Nucleus accumbens (tissue), 56 donors: ENCODE measurements at places on chromosomes 6 and 20.

DNA sequence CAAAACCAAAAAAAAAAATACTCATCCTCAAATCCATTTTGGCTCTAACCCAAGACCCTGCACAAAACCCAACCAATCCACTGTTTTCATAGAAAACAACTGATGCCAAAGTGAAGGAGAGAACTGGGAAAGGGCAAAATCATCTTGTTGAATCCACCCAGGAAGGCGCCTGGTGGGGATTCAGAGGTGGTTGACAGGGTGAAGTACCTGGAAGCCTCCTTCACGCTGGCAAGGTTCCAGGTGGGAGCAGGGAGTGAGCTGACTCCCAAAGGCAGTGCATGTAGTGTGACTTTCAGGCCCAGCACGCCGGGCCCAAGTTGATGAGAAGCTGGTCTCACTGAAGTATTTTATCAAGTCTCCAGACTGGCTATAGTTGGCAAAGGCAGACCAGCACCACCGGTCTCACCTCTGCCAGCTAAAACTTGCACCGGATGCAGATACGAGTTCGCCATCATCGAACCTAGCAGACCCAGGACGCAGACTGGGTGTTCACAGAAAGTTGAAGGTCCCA, 16.5 kb downstream of the PPP1R10 start:
- DNase-seq = no peak

- no peak for DNase-seq
These were observed 146.7 kb upstream of the TBX18 start for GRCh38 chr6:84910906-84911607.

DNA sequence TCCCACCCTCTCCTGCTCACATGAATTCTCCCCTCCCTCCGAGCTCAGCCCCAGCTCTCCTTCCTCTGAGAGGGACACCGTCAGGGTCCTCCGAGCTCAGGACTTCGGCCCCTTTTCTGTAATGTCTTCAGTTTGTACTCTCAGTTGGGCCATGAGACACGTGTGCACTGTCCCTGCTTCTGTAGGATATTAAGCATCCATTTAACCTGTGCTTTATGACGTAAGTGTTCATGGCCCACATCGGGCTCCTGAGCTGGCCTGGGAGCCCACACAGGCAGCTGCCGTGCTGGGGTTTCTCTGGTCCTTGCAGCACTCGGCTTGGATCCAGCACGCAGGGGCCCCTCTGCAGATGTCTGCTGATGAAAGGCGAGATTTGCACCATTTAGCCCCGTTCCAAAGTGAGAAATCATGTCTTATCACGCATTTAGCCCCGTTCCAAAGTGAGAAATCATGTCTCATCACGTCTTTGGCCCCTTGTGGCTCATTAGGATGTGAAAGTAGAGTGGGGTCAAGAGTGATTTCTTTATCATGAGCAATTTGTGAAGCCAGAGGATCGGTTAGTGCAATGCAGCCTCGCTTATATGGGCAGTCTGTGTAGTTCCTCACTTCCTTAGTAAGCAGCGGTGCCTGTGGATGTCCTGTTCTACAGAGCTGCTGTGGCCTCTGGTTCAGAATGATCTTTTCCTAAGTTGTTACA, 25.3 kb downstream of the DUSP22 start:
- no peak for DNase-seq

DNA sequence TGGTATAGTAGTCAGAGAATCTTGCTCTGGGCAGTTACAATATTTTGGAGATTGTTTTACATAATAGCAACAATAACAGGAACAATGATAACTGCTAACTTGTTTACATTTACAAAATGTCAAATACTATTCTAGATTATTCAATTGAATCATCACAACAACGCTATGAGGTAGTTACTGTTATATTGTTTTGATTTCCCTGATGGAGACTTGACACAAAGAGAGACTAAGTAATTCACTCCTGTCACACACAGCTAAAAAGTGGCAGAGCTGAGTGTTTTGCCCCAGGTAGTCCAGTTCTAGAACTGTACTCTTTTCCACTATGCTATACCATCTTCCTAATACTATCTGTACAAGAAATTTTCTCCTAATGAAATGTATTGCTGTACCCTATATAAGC, 356.1 kb downstream of the LAMA2 start:
- DNase-seq = no peak

DNA sequence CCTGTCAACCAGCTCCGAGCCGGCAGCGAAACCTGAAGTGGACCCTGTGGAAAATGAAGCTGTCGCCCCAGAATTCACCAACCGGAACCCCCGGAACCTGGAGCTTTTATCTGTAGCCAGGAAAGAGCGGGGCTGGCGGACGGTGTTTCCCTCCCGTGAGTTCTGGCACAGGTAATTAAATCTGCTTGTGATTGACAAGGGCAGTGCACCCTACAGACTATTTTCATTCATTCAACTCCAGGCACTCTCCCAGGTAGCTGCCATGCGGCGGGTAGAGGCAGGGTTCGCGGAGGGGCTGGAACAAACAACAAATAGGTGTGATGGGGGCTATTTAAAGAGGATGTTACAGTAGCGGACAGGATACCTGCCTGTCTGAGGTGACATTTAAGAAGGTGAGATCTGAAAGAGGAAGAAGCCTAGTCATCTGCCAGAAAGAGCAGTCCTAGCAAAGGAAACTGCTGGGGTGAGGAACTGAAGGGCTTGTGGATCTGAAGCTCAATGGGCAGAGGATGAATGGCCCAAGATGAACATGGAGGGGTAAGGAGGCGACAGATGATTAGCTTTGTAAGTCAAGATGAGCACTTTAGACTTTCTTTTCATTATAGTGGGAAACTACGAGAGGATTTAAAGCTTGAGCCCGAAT, 810 bp downstream of the MRPL18 start:
- no peak for DNase-seq

GRCh38 chr6:19547507-19547906, 289.7 kb upstream of the ID4 start:
- DNase-seq = no peak

DNA sequence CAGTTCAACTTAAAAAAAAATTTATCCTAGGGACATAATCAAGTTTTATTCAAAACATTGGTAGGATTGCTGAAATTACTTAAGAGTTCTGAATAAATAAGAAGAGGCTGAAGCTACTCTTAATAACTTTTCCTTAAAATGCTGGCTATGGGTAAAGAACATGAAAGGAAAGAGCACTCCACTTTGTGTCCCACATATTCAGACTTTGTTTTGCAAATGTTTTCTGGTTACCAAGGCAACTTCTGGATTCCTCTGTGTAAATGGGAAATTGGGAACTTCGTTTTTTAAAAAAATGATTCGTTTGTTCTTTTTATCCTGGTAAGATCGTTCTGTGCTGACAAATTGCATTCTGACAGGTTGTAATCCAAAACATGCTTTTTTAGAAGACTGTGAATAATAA, 115.0 kb downstream of the KIF6 start:
- DNase-seq = no peak

DNA sequence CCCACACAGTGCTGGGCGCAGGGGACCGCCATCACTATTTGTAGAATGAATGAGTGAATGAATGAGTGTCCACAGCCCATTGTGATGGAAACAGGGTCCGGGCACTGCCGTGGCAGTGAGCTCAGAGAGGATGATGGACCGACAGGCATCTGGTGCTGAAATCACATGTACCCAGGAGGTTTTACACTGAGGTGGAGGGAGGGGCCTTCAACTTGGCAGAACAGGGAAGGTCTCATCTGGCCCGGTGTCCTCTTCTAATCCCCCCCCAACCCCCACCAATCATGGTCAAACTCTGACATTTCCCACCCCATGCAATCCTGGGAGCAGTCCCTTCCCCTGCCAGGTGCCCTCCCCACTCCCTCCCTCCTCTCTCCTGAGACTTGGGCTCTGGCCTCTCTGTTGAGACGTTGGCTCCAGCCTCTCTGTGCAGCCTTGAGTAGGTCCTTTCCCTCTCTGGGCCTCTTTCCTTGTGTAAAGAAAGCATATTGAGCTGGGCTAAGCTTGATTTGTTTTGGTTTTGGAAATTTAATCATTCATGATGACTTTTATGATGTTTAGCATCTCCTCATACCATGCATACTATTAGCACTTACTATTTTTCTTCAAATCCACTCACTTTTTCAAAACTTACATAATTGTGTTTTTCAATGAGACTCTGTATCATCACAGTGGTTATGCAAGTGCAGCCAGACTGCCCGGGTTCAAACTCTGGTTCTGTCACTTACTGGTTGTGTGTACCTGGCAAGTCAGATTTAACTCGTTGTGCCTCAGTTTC, 10.8 kb downstream of the KIAA1755 start:
- no peak for DNase-seq

DNA sequence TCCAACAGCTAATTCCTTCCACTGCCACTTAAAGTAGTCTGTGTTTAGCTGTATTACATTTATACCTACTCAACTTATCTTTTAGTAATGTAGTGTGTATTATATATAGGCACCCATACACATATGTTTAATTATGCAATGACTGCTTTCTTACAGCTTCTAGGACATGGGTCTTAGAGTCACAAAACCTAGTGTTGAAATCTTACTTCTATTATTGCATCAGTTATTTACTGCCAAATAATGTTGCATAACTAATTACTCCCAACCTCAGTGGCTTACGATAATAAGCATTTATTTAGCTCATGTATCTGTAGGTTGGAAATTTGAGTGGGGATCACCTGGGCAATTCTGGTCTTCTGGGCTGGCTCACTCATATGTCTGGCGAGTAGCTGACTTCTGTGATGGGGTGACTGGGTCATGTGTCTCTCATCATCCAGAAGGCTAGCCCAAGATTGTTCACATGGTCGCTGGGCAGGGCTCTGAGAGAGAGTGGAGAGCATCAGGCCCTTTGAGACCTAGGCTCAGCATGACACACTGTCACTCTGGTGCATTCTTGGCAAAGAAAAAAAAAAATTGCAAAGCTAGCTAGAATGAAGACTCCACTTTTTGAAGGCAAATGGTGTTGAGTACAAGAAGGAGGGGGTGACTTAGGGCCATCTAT, 187.0 kb downstream of the PLCB1 start:
- no peak for DNase-seq

- DNase-seq = no peak
These were observed 9.3 kb downstream of the OR2H1 start for GRCh38 chr6:29466241-29466640.

DNA sequence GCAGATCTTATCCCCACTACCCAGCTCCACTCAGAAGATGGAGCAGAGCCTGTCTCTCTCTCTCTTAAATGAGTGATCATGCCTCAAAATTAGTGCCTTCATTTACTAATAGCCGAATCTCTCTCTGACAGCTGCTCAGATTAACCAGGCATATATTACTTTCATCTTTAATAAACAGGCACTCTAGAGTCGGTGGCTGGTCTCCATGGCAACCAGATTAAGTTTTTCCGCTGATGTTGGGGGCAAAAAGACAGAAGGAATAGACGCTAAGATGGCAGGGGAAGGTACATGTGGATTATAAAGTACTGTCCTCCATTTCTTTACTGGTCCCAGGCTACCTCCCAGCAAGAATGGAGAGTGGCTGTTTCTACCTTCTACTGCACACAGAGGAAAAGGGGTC, 121.6 kb downstream of the QRSL1 start:
- no peak for DNase-seq

GRCh38 chr6:3518356-3519190, 61.7 kb upstream of the SLC22A23 start:
- DNase-seq = no peak

DNA sequence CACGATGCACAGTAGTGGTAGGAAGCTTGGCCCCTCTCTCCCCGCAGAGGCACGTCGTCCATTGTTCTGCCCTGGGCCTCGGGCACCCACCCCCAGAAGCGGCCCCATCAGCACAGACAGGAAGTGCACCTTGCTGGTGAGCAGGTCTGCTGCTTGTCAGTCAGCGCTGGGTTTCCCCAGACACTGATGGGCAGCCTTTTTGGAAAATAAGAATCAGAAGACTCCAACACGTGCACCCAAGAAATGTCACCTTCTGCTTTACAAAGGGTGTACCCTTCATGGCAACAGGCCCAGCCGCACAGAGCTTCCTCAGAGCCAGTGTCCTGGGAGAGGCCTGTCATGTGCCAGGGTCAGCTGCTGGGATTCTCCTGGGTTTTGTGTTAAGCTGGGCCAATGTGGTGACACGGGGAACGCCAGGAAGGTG, 34.7 kb upstream of the IRF4 start:
- no peak for DNase-seq

DNA sequence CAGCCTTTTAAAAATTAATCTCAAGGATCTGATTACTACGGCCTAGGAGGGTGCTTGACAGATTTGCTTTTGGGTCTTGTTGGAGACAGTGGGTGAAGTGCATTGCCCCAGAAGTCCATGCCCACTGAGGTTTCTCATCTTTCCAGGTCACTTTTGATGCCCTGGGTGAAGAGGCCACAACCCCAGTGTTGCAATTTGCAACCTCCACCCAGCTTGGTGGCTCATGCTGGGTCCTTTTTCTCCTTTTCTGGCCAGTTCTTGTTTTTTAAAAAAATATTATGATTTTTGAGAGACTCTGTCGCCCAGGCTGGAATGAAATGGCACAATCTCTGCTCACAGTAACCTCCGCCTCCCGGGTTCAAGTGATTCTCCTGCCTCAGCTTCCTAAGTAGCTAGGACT, 9.4 kb downstream of the STX11 start:
- no peak for DNase-seq

- DNase-seq = no peak
These were observed 90.3 kb downstream of the FHL5 start for GRCh38 chr6:96653181-96653580.

DNA sequence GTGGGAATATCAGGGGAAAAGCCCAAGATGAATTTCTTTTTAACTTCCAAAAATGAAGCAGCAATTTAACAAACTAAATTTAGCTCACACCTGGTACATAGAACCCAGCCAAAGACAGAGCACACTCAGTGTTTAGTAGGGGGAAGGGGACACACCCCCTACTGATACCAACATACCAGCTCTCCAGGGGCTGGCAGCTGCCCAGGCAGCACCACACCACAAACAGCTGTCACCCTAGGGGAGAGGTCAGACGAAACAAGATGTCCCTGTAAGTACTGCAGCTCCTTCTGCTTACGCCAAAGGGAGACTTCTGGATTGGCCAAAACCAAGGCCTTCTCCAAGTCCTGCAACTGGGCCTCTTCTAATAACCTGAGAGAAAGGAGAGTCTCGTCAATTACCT, 26.0 kb downstream of the MDN1 start:
- DNase-seq = no peak

DNA sequence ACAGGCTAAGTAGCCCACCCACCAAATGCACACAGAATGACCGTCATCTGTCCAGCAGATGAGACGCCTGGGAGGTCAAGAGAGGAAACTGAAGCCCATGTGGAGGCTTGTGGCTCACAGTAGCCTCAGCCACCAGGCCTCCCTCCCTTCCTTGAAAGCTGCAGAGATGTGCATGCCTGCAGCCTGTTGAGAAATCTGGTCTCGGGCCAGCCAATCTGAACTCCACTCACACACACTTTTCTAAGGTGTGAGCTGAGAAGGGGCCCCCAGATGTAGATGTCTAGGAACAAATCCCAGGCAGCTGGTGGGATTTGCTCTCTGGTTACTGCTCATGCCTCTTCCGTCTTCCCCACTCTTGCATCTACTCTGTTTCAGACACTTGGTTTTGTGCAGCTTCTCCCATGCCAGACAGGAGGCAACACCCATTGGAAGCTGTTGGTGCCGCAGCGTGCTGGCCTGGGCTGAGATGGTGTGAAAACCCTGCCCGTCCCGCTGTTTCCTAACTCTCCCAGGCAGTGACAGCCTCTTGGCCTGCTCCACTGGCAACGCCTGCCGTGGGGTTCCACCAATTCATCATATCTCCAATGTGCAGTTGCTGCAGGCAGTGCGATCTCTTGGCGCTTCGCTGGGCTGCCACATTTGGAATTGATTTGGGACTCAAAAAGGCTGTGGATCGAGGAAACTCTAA, 24.1 kb upstream of the PAX1 start:
- DNase-seq = no peak
